ENCODE measurements at places on chromosomes 5 and 9. TPM values are rescaled to one million over a fixed set of nuclear protein-coding genes. Genes with fewer than 3 reads are reported as not detected.
A peak's percentile ranks its signal among the peaks of the same experiment; 100 is the strongest.

The SHISAL2B gene
- 0.51 TPM for total RNA-seq

GRCh38 chr9:4287886-4288588, 11.8 kb downstream of the GLIS3 start:
- no peak for DNase-seq

The WHRN gene
- 11.9 TPM for total RNA-seq

DNA sequence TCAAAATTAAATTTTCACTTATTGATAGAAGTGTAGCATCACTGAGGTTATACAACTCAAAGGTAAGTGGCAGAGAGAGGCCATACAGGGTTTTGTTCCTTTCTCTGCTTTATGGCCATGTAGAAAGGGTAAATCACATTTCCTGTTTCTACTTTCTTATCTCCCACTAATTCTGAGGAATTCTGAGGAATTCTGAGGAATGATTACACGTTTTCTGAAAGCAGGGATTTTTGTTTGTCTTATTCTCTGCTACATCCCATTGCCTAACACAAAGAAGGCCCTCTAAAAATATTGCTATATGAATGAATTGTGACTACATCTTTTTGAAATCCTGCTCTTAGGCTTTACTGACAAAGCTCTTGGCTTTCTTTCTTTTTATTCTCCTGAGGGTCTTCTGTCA, 516.9 kb upstream of the ZNF608 start:
- DNase-seq, result no peak

GRCh38 chr5:135921388-135921787, 25.7 kb upstream of the IL9 start:
- no peak for DNase-seq

GRCh38 chr9:16869882-16870595, 431 bp downstream of the BNC2 start:
- peak; percentile 28 for DNase-seq

DNA sequence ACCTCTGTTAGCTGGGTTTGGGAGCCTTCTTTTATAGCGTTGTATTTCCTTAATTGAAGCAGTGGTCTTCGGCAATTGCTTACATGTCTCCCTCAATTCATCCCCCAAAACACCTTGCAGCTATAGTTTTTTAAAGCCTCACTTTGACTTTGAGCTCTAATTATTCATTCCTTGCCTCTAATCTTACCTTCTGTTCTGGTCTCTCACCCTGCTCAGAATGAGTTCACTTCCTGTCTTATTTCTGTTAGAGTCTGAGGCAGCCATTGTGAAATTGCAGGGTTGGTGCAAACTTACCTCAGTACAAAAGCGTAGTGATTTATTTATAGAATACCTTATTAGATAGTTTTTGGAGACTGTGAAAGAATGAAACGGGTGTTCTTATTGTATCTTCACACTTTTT, 35.0 kb downstream of the AOPEP start:
- DNase-seq, result no peak

The LCN2 gene
- not detected for total RNA-seq

The PRSS3 gene
- not detected for total RNA-seq

DNA sequence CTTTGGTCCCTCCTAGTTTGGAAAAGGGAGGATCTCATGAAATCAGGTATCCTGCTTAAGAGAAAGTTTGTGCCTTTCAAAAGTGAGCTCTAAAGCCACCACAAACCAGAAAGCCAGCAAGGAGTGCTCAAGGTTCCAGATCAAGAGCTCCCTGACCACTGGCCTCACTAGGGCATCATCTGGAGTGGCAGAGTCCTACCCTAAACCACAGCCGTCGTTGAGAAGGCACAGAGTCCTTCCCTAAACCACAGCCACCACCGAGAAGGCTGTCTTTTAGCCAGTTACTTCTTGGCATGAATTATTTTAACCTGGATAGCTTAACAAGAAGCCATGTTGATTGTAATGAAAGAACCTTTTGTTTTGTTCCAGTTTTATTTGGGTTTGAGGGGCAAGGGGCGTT, 102.9 kb downstream of the FRMD3 start:
- DNase-seq, result no peak

DNA sequence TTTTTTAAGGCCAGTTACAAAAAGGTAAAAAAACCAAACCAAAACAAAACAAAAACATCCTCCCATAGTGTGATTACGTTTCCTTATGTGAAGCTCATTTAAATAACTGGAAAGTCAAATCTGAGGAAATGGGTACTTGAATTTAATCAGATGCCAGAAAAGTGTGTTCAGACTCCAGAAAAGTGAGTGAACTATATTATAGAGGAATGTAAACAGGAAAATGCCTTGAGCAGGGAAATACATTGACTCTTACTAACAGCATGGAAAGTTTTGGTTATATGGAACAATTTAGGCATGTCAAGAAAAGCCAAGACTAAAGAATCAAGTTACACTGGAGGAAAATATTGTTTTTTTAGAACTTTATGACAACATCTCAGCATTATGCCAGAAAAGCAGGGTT, 37.8 kb upstream of the RNF20 start:
- DNase-seq, result no peak

The KLHL3 gene
- 32.1 TPM for total RNA-seq

The CCL28 gene
- total RNA-seq, result not detected

The NCBP1 gene
- 55.7 TPM for total RNA-seq

DNA sequence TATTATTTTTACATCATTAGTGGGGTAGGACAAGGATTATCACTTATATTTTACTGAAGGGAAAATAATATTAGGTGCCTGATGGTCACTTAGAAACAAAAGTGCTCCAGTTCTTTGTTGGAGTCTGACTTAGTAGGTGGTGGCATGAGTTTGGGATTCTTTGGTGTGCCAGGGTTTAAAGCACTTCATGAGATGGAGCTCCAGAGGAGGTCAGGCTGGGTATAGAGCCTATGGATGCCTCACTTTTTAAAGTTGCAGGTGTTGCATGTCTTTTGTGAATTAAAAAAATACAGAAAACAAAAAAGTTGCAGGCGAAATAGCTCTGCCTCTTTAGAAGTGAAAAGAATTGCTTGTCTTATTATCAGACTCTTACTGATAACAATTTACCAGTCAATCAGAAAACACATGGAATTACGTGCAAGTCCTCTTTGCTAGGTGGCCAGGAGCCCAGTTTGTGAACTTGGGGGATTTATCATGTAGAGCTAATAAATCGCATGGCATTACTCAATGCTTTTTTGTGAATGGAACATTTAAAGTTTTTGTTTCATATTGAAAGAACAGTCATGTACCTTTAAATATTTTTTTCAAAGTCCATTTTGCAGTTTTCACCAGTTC, 1.6 kb downstream of the ITK start:
- no peak for DNase-seq

The SLC46A2 gene
- not detected for total RNA-seq

The IFNE gene
- total RNA-seq, result 3.6 TPM
